DMS53 (cell line): ENCODE measurements at places on chromosomes 3 and 15.

- no peak for DNase-seq
These were observed 332.4 kb upstream of the PPP2R3A start for GRCh38 chr3:135633078-135633477.

- DNase-seq = no peak
These were observed 4.0 kb downstream of the RAB11A start for GRCh38 chr15:65873256-65873655.

- no peak for DNase-seq
These were observed 381.2 kb upstream of the WNT5A start for GRCh38 chr3:55868347-55868746.

GRCh38 chr3:159902546-159903314, 85.9 kb upstream of the IL12A start:
- no peak for DNase-seq

- DNase-seq = no peak
These were observed 276.7 kb upstream of the SGO1 start for GRCh38 chr3:20462723-20463122.

DNA sequence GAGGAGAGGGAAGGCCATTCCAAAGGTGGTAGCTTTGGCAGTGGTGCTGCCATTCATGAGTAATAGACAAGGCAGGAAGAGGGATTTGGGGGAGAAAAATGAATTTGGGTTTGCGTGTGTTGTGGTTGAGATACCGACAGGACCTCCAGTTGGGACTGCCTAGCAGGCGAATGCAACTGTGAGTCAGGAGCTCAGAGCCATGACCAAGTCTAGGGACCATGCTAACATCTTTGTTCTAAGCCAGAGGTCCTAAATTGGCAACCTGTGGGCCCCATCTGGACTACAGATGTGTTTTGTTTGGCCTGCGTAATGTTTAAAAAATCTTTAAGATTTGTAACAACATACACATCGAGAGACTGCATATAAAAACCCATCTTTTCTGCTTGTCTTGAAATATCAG, 61.6 kb downstream of the SAMMSON start:
- no peak for DNase-seq
